G401 (cell line): ENCODE measurements at places on chromosomes 4 and X.

GRCh38 chrX:134683351-134684005, 25.2 kb upstream of the PLAC1 start:
- peak; percentile 0 for DNase-seq

DNA sequence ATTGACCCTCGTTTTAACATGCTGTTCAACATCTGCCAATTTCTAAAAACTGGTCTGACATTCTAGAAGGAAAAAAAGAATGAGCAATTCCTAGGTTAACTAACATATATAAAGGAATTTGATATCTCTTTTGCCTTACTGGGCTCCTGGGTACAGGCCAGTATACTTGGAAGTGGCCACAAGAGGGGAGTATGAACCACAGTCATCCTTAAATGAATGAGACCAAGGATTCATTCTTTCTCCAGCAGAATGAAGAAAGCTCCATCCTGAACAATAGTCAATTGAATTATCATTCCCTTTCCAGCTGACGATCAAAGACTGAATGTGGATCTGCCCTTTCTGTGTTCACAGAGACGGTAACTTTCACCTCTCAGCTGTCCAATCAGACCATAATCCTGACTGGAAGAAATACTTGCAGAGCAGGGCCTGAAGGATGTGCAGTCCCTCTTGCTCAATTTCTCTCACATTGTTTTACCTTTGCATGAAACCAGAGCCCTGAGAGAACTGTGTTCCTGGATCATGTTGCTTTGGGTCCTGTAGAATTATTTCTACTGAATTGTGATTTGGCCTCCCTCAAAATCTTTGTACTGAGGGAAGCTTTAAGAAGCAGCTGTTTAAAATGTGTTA, 14.8 kb upstream of the SPARCL1 start:
- DNase-seq = peak; percentile 76

DNA sequence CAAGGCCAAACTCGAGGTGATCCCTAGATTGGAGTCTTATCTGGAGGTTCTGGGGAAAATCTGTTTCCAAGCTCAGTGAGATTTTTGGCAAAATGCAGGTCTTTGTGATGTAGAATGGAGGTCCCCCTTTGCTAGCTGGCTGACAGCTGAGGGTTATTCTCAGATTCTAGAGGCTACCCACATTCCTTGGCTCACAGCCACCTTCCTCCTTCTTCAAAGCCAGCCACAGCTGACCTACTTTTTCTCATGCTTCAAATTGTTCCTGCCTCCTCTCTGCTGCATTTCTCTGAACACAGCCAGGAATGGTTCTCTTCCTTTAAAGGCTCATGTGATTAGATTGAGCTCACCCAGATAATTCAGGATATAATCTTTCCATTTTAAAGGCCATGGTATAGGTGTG, 86.9 kb downstream of the VCX3A start:
- peak; percentile 50 for DNase-seq

GRCh38 chr4:140234697-140235060, 80.7 kb upstream of the MAML3 start:
- no peak for DNase-seq

- no peak for DNase-seq
These were observed 325.5 kb downstream of the BCOR start for GRCh38 chrX:39772057-39772832.

DNA sequence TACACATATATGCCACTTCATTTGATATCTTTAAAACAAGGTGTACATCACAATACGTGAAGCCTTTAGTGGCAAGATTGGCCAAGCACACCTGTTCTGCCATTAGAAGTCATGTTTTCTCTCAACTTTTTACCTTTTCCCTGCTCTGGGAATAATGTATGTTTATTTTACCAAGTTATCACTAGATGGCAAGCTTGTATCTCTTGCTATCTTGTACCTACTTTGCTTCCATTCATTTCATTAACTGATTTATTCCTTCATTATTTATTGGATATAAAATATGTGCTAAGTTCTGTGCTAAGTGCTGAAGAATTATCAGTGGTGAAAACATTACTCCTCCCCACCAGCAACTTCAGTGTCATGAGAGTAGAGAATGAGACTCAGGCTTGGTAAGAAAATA, 245.5 kb downstream of the ANK2 start:
- no peak for DNase-seq

GRCh38 chr4:5801696-5802095, 90.7 kb downstream of the EVC start:
- DNase-seq = no peak

- no peak for DNase-seq
These were observed 89.7 kb downstream of the TMEM131L start for GRCh38 chr4:153555730-153556434.

DNA sequence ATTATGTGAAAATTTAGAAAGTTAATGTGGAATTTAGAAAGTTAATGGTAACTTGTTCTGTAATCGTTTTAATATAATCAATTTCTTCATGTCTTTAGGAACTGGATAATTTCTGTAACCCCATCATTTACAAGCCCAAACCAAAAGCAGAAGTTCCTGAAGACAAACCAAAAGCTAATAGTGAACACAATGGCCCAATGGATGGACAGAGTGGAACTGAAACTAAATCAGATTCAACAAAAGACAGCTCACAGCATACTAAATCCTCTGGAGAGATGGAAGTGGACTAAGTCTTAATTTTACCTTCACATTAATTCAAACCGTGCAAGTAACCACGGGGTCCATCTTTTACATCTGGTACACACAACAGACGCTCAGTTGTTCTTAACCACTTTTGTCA, 48.1 kb upstream of the PLK4 start:
- no peak for DNase-seq

- DNase-seq = no peak
These were observed 78.6 kb downstream of the CAMK2D start for GRCh38 chr4:113682730-113683537.

GRCh38 chr4:15562114-15562513, 92.4 kb downstream of the CC2D2A start:
- DNase-seq = no peak
